ENCODE measurements at places on chromosomes 12 and 14.

DNA sequence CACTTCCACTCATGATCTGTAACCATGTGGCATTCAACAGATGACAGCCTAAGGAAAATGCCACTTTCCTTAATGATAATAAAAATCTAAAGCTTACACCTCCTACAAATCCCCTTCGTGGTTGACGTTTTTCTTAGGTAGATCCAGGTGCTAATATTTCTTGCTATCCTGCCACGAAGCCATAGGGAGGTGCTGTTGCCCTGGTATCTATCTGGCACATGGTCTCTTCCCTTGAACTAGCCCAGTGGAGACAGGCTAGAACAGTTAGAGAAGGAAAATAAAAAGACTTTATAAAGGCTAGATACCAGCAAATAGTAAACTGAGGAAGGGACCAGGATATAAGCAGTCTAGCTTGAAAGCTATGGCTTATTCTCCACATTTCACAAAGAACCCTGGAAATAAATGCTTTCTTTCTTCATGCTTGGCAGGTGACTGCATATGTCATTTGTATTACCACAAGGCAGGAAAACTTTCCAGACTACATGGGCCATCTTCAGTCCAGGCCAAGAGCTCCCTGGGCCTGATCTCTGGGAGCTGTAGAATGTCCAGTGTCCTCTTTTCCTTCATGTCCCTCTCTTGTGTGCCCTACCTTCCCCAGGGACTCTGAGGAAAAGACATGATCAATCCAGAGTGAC is 15.3 kb downstream of the SPIC start:
- no peak for DNase-seq

- no peak for DNase-seq
These were observed 10.7 kb upstream of the EVL start for GRCh38 chr14:100054316-100055075.

DNA sequence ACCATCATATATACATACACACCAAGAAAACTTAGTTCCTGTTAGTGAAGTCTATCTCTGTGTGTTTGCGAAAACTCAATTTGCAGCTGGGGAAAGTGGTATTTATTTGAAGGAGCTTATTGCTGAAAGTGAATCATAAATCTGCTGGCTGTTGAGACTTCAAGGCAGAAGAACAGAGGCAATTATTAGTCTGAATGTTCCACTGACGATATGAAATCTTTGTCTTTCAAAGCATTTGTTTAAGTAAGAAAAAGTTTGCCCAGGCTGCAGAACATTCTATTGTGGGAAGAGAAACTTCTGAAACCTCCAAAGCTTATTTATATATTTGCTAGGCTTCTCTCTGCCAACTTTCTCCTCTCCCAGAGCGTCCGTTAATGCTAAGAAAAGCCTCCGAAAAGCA is 255.7 kb upstream of the TMPO start:
- DNase-seq: no peak

GRCh38 chr14:35122696-35123387 is 490 bp downstream of the PRORP start:
- peak; percentile 2 for DNase-seq

DNA sequence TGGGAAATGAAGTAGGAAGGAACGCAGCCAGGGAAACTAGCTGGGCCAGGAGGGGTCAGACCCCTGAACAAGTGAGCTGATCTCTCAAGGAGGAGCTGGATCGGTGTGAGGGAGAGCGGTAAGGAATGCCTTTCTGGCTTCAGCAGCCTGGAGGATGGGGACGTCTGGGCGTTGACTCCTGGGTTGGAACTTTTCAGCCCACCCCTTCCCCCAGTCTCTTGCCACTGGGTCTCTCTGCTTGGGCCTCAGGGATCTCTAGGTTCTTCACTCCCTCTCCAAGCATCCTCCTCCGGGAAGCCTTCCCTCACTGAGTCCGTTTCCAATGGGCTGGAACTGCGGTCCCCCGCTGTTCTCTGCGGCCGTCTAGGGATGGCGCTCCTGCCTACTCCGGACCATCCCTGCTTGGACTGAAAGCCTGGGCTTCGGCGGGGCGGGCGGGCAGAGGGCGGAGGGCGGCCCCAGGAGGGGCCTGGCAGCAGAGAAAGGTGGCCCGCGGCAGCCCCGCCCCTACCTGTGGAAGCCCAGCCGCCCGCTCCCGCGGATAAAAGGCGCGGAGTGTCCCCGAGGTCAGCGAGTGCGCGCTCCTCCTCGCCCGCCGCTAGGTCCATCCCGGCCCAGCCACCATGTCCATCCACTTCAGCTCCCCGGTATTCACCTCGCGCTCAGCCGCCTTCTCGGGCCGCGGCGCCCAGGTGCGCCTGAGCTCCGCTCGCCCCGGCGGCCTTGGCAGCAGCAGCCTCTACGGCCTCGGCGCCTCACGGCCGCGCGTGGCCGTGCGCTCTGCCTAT is at the start of gene KRT7:
TSS of gene KRT7 (plus strand) at position 570 of the 788 bp plus-strand sequence. CDS start at position 624, 54 bp downstream.
- no peak for DNase-seq

DNA sequence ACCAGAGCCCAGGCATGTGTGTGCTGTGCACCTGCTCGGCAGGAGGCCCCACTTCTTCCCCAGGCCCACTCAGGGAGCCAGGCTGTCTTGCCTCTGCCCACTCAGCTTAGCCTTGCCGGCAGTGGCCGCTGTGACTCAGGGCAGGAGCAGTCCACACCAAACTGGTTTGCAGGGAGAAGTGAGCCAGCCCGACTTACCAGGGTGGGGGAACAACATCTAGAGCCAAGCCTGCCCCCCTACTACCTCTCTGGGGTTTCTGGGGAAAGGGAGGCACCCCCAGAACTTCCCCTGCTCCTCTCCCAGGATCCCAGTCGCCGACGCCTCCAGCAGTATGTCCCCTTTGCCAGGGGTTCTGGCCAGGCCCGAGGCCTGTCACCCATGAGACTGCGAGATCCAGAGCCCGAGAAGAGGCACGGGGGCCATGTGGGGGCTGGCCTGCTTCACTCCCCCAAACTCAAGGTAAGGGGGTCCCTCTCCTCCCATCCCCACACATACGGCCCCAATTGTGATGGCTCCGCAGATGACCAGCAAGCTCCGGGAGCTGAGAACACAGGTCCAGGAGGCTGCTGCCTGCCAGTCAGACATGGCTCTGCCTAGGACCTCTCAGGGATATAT is 3.0 kb downstream of the PLEKHG6 start:
- no peak for DNase-seq

DNA sequence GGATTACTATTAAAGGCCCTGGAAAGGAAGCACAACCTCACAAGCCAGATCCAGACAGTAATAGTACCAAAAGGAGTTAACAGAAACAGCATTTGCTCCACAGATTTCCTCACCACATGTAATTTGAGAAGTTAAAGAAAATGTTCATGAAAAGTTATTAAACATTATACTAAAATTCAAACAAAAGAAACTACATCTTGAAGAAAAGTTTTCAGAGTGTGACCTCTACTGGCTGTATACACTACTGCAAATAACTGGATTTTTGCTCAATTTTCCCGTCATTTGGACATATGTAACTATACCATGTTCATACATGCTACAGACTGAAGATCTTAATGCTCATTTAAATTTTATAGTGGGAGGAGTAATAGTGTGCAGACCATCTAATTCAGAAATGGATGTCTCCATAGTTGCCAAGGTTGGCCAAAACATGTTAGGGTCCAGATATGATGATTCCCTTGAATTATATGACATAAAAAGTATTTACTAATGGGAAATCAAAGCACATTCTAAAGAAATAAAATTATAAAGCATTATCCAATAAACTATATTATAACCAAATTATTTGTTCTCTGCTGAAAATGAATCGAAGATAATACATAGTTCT is 5.6 kb downstream of the KRR1 start:
- no peak for DNase-seq

- DNase-seq: no peak
These were observed 73.2 kb downstream of the NTS start for GRCh38 chr12:85947286-85947685.

GRCh38 chr12:115146453-115146852 is 462.5 kb upstream of the TBX3 start:
- DNase-seq: no peak

- DNase-seq: no peak
These were observed 168.0 kb upstream of the HMGA2 start for GRCh38 chr12:65656156-65656882.

GRCh38 chr14:69481815-69482568 is 2.5 kb upstream of the PLEKHD1 start:
- no peak for DNase-seq

DNA sequence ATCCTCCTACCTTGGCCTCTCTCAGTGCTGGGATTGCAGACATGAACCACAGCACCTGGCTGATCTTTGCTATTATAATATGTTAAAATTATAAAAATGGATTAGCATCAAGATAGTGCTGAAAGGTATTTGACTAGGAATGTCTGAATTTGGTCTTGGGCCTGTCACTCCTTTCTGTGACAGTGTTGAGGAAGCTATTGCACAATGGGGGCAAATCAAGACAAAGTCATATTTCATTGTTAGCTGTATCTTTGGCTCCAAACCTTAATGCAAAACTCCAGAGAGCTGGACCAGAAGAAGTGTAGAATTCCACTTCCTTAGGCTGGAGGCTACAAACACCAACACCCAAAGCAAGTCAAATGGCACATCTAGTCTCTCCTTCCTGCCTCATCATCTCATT is 42.2 kb downstream of the ZCRB1 start:
- DNase-seq: no peak

GRCh38 chr12:118052324-118053070 is 8.5 kb downstream of the WSB2 start:
- DNase-seq: no peak

DNA sequence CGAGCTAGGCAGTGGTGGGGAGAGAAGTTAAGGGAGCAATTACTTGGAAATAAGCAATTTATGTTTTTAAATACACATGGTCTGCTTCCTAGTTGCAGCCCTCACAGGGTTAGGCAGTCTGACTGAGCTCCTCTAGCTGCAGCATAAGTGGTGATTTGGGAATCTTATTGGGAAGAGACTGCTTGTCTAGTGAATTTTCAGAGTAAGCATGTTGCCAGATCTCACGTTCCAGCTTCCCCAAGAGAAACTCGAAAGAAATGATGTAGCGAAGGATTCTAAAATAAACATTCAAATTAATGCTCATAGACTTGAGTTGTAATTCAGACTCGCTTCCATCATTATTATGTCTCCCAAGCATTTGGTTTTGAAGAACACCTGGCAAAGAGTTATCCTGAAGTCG is 440.2 kb downstream of the ATP23 start:
- no peak for DNase-seq

GRCh38 chr12:103679421-103680170 is 92.5 kb downstream of the STAB2 start:
- DNase-seq: no peak

GRCh38 chr14:22073801-22074200 is 400.2 kb upstream of the OR4E1 start:
- DNase-seq: no peak

GRCh38 chr14:105281371-105282097 is 19.3 kb downstream of the BRF1 start:
- DNase-seq: no peak

DNA sequence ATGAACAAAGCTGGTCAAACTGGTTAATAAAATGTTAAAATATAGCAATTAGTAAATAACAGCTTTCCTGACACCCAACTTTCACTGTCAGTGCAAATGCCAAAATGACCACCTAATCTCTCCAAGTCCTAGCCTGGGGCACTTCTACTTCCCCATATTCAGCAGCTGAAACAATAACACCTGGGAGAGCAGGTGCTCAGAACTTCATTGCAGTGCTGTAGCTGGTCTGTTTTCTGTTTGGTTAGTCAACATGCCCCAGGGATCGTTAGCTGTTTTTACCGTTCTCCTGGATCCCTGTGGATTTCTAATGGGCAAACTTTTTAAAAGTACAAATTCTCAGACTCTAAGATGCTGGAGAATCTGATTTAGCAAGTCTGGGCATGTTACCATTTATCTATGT is 759.7 kb downstream of the GALC start:
- DNase-seq: no peak

GRCh38 chr12:123055281-123055766 is 74.8 kb downstream of the ARL6IP4 start:
- DNase-seq: no peak

GRCh38 chr12:52691076-52691840 is 11.1 kb upstream of the KRT1 start:
- DNase-seq: peak; percentile 74

- DNase-seq: no peak
These were observed 19.8 kb upstream of the DHRS7 start for GRCh38 chr14:60184905-60185555.

DNA sequence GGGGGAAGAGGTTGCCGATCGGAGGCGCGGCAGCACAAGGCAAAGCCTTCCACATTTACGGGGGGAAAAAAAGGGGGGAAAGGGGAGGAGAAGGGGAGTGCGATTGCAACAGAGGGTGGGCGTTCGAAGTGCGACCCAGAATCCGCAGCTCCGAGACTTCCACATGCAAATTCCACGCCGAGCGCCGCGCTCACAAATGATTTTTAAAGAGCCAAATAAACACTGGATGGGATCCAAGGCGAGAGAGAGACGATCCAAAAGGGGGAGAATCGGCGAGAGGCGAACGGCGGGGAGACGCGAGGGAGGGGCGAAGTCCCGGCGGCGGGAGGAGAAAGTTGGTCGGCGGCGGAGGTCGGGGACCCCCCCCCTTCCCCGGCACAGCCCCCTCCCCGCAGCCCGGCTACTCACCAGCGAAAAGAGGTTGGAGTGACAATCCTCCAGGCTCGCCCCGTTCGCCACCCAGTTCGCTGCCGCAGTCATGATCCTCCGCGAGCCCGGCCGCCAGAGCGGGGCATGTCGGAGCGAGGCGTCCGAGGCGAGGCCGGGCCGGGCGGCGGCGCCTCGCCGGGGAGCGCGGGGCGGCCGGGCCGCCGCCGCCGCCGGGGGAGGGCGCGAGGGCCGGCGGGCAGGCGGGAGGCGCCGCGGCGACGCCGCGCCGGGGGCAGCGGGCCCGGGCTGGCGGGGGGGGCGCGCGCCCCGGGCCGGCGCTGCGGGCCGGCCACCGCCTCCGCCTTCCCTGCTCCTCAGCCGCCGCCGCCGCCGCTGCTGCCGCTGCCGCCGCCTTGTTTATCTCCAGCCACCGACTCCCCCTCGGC is 634 bp downstream of the MED13L start:
- DNase-seq: peak; percentile 56

DNA sequence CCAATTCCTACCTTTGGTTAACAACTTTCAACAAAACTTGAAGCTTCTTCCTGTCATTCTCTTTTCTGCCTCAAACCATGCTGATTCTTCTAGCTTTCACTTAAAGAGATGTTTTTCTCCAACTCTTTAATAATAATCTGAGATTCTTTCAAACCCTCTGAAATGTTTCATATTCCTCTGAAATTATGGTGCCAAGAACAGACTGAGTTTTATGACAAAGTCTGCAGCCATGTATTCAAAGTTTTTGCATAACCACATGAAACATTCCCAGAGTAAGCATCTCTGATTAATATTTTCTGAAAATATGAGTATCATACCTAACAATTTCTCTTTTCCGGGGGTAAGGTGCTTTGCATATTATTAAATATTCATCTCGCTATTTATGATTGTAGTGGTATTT is 59.1 kb upstream of the DCN start:
- no peak for DNase-seq

DNA sequence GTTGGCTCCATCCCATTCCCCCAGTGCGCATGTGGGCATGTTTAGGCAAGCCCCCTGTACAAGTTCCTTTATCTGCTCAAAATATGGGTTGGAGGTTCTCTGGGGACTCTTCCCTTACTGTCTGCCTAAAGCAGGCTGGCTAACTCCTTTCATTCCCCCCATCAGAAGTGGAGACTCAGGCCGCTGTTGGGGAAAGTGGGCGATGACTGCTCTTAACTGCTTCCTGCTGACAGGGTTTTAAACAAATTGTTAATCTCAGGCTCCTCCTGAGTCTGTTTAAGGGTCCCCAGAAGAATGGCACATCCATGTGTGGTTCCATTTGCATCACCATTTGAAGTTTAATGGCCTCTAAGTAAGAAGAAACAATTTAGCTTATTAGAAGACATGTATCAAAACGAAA is 15.4 kb upstream of the FAR2 start:
- no peak for DNase-seq

Data from CD4-positive, alpha-beta T cell (primary cell).